ENCODE measurements at places on chromosomes 3 and 15.

DNA sequence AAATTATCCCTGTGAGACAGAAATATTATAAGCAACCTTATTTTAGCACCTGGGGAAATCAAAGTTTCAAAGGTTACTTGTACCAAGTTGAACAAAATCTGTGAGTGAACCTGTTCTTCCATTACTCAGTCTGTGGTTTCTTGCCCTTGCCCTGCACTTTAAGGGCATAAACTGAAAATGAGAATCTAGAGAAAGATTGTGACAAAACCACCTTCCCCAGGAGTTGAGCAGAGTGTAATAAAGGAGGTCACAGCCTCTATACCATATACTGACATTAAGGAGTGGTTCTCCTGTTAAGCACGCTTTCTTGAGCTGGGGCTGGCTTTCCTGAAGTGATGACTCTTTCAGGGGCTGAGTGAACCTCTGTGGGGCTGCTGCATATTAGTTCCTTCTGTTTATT lies 143.4 kb downstream of the PDCD6IP start:
- peak; percentile 6 for DNase-seq

- peak; percentile 42 for DNase-seq
Observed at GRCh38 chr3:184361932-184362667, 590 bp downstream of the POLR2H start.

DNA sequence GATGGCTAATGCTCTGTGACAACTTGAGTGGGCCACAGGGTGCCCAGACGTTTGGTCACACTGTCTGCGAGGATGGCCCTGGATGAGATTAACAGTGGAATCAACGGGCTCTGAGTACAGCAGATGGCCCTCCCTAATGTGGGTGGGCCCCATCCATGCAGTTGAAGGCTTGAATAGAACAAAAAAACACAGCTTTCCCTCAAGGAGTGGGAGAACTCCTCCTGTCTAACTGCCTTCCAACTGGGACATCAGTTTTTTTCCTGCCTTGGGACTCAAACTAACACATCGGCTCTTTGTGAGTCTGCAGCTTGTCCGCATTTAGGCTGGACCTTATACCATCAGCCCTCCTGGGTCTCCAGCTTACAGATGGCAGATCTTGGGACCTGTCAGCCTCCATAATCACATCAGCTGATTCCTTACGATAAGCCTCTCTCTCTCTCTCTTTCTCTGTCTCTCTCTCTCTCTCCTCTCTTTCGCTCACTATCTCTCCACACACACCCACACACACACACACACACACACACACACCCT lies 20.8 kb downstream of the FAM174B start:
- DNase-seq = no peak

GRCh38 chr15:60982249-60982910 lies 246.7 kb downstream of the RORA start:
- no peak for DNase-seq
